ENCODE measurements at places on chromosomes 6 and 20.

GRCh38 chr6:36963451-36964290 is 9.1 kb downstream of the PI16 start:
- peak; percentile 64 for DNase-seq

DNA sequence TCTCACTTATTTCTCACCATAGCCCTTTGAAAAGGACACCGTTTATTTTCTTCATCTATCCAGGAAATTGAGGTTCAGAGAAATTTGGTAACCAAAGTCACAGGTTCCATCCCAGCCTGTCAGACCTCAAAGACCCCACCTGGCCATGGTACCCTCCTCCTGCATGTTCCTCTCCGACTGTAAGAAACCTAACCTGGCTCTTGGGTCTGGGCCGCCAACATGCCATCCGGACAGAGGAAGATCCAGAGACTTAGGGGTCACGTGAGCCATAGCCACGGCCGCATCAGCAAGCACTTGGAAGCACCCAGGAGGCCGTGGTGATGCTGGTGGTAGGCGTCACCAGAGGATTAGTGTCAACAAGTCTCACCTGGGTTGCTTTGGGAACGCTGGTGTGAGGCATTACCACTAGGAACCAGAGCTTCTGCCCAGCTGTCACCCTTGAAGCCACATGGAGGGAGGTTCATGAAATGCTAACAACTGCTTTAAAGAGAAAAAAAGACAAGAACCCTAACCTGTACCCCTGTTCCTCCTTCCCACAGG is 177.1 kb downstream of the EYA2 start:
- DNase-seq: no peak

GRCh38 chr6:108561742-108562502 is 1.2 kb downstream of the FOXO3 start:
- DNase-seq: no peak

DNA sequence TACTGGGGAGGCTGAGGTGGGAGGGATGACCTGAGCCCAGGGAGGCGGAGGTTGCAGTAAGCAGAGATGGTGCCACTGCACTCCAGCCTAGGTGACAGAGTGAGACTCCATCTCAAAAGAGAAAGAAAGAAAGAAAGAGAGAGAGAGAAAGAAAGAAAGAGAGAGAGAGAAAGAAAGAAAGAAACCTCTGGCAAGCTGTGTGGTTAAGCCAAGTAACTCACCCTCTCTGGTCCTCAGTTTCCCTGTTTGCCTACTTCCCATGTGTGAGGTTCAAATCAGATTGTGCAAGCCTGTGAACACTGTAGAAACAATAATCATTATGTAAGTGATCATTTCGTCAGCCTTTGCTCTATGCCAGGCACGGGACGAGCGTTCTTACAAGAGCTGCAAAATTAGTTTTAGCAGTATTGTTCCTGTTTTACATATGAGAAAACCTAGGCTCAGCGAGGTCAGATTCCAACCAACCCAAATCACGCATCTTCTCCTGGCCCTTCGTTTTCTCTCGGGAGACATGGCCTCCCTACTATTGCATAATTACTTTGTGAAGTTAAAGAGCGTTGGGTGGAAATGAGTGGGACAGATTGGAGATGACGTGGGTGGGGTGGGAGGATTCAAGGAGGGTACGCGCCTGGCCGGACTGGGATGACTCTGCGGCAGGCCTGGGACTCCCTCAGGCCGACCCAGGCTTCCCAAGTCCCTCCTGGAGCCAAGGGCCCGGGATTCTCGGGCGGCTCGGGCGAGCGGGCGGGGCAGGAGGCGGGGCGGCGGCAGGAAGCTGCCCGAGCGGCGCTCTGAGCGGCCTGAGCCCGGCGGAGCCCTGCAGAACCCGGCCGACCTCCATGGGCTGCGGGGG is at the start of gene SNX21:
Gene SNX21 (plus strand): TSS at position 770 of the 853 bp plus-strand sequence. CDS start 121 bp downstream, outside the sequence.
- DNase-seq: peak; percentile 6

DNA sequence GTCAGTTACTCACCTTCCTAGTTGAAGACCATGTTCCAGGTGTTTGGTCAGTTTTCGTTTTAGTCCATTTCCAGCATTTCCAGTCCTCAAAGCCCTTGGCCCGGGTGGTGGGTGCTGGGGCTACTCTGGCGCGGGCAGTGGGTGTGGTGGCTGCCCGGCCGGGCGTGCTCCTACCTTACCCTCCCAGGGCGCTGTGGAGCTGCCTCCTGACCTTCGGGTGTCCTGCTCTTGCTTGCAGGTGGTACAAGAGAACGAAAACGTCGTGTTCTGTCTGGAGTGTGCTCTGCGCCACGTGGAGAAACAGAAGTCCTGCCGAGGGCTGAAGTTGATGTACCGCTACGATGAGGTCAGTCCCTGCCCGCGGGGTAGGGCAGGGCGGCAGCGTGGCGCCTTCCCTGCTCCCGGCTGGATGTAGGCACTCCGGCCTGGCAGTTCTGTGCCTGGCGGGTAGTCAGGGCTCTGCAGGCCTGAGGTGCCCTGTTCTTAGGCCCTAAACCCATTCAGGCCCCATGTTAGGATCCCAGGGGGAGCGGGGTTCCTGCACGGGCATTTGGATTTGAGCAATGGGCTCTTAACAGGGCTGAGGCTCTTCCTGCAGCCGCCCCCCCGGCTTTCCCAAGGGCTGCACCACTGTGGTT is 145.8 kb downstream of the DTNBP1 start:
- DNase-seq: no peak

- DNase-seq: no peak
Measured at GRCh38 chr6:160735523-160735922, 33.5 kb downstream of the PLG start.

DNA sequence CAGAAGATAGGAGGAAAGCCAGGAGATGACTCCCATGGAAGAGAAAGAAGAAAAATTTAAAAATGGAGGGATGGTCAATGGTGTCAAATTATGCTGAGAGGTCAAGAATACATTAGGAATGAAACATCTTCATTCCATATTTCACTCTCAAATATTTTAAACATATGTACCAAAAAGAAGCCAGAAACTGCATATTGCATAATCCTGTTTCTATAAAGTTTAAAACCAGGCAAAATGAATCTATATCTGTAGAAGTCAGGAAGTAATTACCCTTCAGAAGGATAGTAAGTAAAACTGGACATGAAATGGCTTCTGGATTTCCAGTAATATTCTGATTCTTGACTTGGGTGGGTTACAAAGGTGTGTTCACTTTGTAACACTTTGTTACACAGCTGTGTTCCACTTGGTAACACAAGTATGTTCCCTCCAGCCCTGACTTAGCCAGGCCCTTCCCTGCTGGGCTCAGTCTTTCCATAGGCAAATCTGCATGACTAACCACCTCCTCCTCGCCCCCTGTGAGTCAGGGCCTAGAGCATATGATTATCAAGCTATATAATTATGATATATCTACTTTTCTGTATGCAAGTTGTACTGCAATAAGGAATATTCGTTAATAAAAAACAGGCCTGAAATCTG is 20.2 kb upstream of the C6orf141 start:
- no peak for DNase-seq
